ENCODE measurements at places on chromosomes 3 and 15.

GRCh38 chr3:127697551-127698240 is 24.9 kb downstream of the ABTB1 start:
- peak; percentile 44 for DNase-seq

GRCh38 chr3:148229107-148229506 is 468.6 kb upstream of the AGTR1 start:
- DNase-seq = no peak

DNA sequence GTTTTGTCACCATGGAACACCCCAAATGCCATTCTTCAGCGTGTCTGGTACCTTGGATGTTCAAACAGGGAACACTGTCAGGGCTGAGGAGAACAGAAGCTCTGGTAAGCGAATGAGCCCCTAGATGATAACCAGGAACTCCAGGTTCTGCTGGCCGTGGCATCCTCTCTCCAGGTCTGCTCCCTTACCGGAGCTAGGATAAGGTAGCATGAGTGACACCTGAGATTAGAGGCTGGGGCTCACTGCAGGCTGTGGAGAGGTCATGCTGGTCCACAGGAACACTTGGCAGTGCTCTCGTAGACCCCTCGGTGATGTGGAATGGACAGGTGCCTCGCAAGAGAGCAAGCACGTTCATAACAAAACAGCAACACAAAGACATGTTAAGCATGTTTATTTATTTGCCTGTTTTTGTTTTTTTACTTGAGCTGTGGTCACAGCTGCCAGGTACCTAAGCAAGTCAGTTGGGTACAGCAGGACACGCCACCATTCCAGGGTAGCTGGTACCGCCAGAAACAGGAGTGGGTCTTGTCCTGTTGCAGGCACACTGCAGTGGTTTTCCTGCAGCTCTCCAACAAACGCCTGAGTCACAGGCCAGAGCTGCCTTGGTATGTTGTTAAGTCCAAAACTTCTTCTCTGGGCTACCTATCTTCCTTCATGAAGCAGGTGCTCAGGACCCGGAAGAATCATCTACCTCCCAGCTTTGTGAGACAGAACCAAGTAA is 4.6 kb downstream of the RBM15B start:
- DNase-seq = no peak

DNA sequence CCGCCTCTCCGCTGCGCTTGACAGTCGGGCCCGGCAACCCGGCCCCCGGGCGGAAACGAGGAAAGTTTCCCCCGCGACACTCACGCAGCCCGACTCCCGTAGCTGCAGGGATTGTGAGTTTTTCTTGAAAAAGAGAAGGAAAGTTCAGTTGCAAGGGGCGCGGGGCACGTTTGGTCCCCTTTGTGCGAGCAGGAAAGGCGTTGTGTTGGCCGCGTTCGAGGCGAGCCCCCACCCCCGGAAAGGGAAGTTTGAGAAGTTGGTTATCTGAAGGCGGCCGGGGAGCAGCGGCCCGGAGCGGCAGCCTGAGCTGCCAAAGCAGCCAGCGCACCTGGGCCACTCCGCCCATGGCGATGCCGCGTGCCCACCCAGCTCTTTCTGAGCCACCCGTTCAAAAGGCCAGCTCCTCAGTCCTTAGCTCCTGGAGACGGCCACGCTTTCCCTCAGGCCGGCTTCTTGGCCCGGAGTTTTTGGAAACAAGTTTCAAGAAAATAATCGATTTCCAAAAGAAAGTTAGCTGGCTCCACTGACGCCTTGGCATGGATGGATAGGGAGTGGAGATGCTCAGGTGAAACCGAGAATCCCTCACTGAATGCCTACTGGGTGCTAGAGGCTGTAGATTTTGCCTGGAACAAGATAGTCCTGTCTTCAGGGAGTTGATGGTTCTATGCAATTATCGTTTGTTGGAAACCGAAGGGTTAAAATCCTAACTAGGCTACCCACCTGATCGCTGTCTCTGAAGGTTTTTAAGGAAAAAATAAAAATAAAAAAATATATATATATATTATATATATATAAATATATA is 832 bp downstream of the TGFBR2 start:
- peak; percentile 82 for DNase-seq

GRCh38 chr3:8555113-8555661 is 53.6 kb downstream of the LMCD1 start:
- no peak for DNase-seq

GRCh38 chr15:42147431-42147735 is 9.1 kb downstream of the PLA2G4F start:
- no peak for DNase-seq

DNA sequence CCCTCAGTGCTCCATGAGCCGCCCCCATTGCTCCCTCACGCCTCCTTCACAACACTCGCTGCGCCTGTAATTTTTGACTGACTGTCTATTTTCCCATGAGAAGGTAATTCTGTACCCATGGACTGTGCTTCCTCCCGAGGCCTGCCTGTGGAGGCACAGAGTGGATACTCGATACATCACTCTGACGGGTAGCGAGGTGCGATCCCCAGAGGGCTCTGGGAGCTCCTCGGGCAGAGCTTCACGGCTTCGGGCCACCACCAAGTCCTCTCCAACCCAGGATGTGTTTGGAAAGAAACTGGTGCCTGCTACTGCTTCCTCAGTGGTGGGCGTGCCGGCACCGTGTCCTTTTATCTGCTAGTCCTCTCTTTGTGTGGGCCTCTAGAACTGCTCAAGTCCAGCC is 108.6 kb upstream of the DLG1 start:
- DNase-seq = no peak

DNA sequence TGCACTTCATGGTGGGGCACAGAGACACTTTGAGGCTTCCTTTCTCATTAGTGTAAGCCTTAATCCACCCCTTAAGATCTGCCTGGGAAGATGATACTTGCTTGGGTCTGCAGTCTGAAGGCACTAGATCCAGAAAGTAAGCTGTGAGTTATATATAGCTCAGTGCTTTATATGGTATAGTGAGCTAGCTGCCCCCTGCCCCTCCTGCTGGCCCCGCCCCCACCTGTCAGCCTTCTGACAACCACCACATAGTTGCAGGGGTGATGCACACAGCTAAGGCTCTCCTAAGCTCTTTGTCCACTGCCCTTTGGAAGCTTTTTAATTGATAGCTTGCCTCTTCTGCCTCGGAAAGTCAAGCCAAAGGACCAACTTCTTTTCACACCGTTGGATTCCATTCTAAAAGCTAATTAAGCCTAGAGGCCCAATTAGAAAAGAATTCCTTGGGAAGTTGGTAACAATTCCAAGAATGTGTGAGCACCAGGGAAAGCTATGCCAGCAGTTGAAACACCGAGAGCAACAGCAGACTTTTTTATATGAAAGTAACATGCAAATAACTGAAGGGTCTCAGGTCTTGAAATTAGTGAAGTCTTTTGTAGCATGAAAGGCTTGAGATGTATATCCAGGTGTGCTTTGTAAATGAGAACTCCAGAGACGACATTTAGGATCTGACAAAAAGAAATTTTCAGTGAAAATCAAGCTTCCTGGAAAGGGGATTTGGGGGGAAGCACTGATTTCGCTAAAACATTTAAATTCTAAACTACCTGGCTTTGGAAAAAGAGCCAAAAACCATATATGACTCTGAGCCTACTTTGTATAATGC is 2.3 kb downstream of the TPM1 start:
- no peak for DNase-seq

DNA sequence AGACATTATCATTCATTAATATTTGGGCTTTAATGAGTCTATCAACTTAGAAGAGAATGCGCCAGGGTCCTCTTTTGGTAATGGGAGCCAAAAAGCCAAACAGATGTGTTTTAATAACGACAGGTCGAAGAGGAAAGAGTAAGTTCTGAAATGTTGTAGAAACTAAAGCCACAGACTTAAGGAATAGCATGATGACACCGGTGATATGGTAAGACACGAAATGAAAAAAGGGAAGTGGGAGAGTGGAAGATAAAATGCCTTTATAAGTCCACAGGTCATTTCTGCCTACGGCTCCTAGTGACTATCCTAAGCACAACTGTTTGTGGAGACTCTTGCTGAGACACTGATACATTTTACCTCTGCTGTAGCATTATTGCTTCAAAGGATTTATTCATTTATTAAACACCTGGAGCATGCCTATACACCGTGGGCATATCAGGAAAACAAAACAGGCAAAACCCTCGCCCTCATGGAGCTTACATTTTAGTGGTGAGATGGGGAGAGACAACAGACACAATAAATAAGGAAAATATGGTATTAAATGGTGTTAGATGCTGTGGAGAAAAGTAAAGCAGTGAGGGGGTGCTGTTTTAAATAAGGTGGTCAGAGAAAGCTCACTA is 11.7 kb upstream of the CD47 start:
- DNase-seq = peak; percentile 87

All from KBM-7 (cell line).